Cardiac muscle cell (in vitro differentiated cells and primary cell): ENCODE measurements at places on chromosomes 6 and 20. TPM values are rescaled to one million over a fixed set of nuclear protein-coding genes. Genes with fewer than 3 reads are reported as not detected.
A peak's percentile ranks its signal among the peaks of the same experiment; 100 is the strongest.

DNA sequence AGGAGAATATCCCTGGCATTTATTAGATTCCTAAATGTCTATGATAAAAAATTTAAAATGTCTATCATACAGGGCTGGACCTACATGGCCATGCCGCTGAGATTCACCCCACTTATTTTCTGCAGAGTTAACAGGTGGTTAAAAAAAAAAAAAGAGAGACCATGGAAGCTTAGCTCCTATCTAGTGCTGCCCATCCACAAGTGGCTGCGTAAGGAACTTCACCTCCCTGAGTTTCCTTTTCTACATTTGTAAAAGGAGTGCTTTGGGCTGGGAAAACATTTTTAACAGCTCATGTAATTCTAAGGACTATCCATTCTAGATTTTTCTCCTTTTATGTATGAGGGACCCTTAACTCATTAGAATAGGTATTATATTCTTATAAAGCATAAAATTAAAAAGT is 534.1 kb downstream of the MMUT start:
- DNase-seq: no peak

DNA sequence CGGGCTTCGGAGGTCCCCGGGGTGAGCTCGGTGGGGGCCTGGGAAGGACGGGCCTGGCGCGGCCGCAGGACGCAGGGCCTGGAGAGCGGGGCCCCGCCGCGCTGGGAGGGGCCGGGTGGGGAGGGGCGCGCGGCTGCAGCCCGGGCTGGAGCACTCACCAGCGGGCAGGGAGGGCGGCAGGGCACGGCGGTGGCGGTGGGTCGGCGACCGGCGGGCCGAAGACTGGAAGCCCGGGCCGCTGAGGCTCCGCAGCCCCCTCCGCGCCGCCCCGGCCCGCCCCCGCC is at the start of gene GATA5:
TSS of gene GATA5 (minus strand) at position 224 of the 284 bp plus-strand sequence. CDS start 474 bp downstream, outside the sequence.
- DNase-seq: no peak

GRCh38 chr6:142746524-142746923 is 198.5 kb downstream of the HIVEP2 start:
- peak; percentile 77 for DNase-seq

C20orf141 gene
- not detected in 2 replicates for total RNA-seq

- DNase-seq: no peak
These were observed 150.8 kb upstream of the RIPOR2 start for GRCh38 chr6:25086500-25087091.

COMMD7 gene
- 36.1 and 51.0 TPM in 2 replicates for total RNA-seq

DNA sequence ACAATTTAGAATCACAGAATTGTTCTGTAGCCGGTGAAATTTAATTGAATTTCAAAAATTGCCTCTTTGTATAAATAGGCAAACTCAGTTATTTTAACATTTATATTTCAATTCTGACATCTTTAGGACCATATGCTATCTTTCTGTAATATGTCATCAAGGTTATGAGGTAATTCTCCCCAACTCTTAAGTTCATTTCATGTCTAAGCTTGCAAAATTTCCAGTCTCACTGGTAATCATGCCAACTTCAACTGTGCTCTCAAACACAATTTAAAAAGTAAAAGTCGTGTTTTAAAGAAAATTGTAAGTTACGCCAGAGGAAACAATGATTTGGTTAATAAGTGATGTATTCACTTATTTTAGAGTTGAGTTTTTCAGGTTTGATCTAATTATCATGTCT is 1.4 kb downstream of the NCOA7 start:
- DNase-seq: peak; percentile 31

DNA sequence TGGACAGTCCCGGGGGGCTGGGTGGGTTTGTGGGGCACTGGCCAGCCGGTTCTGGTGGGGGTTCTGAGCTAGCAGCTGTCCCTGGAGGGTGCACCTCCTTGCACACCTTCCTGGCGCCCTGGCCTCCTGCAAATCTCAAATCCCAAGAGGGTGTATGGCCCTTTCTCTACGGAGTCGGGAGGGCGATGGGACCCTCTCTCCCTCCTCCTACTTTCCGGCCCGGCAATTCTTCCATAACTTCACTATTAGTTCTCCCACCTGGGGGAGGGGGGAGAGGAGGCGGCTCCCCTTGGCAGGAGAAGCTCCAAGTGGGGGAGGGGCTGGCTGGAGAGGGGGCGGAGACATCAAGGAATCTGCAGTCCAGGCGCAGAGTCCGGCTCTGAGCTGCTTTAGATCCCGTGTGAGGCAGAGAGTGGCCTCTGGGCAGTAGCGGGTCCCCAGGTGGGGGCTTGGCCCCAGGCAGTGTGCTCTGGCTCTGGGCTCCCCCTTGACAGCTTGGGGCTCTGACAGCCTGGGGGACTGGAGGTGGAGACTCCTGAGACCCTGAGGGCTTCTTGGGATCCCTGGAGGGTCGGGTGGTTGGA is 1.4 kb upstream of the LAMA5 start:
- DNase-seq: peak; percentile 76

GRCh38 chr6:34656378-34657036 is 40.1 kb downstream of the ILRUN start:
- no peak for DNase-seq

- no peak for DNase-seq
These were observed 14.7 kb downstream of the UBE2V1 start for GRCh38 chr20:50098259-50098658.

NFATC2 gene
- 9.2 and 17.0 TPM in 2 replicates for total RNA-seq

DNA sequence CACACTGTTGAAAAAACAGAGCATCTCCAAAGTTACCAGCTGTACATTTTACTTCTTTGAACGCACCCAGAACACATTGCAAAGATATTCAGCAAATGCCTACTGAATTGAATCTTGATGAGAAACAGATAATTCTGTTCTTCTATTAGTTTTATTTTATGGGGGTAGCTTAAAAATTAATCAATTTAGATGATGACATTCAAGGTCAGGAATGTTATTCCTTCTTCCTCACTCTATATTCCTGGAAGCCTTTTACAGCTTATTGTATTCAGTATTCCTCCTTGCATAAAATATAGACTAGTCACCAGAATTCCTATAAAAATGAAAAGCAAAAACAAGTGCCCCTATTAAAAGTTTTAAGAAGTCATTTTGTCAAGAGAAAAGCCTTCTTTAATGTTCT is 21.4 kb upstream of the GMDS start:
- DNase-seq: no peak

AVP gene
- not detected in 2 replicates for total RNA-seq
